ENCODE measurements at places on chromosomes 7 and 10.

GRCh38 chr7:108537229-108537628 lies 11.3 kb upstream of the PNPLA8 start:
- DNase-seq, result no peak

- no peak for DNase-seq
Measured at GRCh38 chr7:16970732-16971482, 89.1 kb upstream of the AGR3 start.

- no peak for DNase-seq
Measured at GRCh38 chr10:26156019-26156418, 60.6 kb upstream of the GAD2 start.

DNA sequence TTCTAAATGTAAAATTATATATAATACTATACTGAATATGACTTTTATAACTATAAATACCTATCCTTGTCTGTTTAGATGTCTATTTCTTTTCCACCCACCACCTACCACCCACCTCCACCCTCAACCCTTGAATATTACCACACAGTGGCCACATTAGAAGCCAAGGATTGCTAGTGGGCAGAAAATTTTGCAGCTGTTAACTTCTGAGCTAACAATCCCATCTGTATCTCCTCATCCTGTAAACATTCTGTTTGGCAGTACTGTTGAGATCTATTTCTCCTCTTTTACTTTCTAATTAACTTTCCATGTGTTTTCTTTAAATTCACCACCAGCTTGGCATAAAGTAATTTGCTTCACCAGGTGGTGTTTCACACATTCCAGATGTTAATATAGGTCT lies 281.1 kb upstream of the BMPER start:
- DNase-seq, result no peak

DNA sequence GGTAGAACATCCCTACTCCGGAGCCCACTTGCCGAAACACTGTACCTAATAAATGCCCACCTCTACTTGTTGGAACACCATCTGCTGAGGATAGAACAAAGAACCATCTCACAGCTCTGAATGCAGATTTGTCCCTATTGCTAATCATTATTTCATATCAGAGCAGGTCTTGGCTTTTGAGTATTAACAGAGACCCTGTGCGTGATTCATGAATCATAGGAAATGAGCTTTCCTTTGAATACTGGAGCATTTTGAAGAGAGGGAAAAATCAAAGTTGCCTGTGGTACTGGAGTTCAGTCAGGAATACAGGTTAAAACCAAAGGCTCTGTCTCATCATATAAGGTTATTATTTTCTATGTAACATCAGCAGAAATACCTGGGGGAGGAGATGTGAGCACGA lies 1132.3 kb downstream of the XPNPEP1 start:
- DNase-seq, result no peak

- DNase-seq, result peak; percentile 75
Measured at GRCh38 chr7:132430861-132431822, 145.1 kb downstream of the PLXNA4 start.
